ENCODE measurements at places on chromosomes 6 and 20.

DNA sequence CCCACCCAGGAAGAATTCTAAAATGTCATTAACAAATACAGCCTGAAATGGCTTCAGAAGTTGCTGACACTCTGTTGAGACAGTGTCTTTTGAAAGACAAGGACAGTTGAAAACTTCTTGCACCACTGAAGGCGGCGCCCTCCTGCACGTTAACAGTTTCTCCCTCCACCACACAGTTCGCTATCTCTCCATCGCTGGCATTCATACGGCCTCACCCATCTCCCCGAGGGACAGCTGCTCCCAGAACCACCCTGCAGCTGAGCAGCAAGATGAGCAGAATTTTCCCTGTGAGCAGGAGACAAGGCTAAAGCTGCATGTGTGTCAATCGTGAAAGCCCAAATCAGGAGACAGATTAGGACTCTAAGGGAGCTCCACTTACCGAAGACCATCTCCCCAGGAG is 113.3 kb downstream of the LY86 start:
- no peak for DNase-seq

DNA sequence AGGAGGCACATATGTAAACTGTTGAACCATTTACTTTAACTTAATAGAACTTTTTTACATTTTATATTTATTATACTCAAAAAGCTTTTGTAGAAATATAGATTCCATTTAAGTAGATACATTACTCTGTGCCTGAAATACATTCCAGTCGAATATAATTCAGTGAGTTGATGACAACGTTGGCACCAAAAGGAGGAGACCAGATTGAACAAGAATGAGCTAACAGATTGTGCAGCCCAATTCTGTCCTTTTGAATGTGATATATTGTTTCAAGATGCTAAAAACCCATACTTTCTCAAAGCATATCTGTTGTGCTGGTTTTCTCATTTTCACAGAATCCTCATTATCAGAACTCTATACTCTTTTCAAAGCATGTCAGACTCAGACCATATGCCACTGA is 147.4 kb upstream of the SIM1 start:
- DNase-seq = no peak

DNA sequence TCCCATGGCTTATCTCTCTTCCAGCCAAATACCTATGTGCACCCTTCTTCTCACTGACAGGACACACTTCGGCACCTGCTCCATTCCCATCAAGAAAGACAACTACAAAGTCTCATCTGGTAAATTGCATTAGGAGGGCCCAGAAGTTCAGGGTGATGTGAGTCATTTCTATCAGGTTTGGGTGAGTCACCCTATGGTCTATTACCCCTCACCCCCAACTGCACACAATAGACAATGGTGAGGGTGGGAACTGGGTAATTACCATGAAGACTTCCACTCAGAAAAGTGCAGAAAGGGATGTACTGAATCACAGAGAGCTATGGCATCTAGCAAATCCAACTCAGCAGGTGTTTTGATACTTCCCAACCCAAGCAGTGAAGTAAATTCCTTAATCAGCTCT is 54.8 kb downstream of the OPN5 start:
- DNase-seq = no peak

GRCh38 chr6:19538096-19538495 is 299.1 kb upstream of the ID4 start:
- DNase-seq = peak; percentile 60

DNA sequence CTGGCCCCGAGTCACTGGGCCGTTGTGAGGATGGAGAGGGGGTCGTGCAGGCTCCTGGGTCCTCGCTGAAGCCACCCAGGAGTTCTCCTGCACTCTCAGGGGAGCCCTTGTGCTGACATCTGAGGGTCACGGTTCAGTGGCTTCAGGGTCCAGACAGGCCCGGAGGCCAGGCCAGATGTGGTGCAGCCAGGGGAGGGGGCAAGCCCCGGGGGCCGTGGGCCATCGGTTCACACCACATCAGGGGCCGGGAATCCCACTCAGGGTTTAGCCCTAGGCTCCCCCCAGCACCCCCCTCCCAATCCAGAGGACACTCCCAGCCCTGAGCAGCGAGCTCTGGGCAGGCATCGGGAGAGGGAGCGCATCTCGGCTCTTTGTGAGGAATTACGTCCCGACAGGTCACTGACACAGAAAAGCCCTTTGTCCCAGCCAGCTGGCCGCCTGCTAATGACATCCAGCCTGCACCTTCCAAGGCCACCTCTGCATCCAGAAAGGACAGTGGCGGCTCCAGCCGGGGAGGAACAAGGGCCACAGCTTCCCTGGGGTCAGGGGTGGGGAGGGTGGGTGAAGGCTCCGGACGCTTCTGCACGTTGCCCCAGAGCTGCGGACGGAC is 6.4 kb upstream of the CHRNA4 start:
- no peak for DNase-seq

GRCh38 chr20:12264711-12265110 is 347.0 kb downstream of the BTBD3 start:
- no peak for DNase-seq

- no peak for DNase-seq
These were observed 2.4 kb upstream of the TNXB start for GRCh38 chr6:32111424-32112066.

DNA sequence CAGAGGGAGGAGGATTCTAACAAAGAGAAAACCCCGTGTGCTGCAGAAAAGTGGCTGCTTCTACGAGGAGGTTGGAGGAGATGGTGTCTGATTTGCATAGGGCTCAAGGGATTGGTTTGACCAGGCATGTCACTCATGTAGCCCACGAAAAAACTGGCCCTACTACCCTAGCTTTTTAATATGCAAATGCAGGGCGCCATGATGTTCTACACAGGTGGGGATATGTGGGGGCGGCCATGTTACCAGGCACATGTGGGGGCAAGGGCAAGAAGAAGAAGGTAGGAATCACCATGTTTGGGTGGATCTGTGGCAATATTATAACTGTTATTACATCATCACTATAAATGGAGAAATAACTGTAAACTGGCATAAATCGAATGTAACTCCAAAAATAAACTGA is 9.9 kb downstream of the KIAA1755 start:
- DNase-seq = no peak

- DNase-seq = no peak
These were observed 9.4 kb upstream of the COMMD7 start for GRCh38 chr20:32752458-32753250.

DNA sequence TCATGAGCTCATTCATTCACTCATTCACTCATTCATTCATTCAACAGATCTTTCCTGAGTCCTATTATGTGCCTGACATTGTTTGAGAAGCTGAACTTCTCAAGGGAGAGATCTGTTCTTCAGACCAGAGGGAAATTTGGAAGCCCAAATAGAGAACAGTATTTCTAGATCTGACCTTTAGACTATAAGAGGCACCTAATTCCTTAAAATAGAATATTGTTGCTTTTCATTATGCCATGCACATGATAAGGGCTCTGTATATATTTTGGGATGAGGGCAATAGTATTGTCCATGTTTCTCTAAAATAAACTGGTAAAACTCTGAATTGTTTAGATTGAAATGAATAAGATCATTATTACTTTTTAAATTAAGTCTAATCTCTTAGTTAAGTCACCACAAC is 18.6 kb upstream of the DSP start:
- no peak for DNase-seq

GRCh38 chr6:38259736-38260135 is 380.0 kb downstream of the BTBD9 start:
- DNase-seq = no peak

- no peak for DNase-seq
These were observed 1.1 kb downstream of the PTCHD4 start for GRCh38 chr6:48109944-48110343.

- no peak for DNase-seq
These were observed 164.4 kb upstream of the JARID2 start for GRCh38 chr6:15081447-15081846.

GRCh38 chr20:18144541-18145099 is 7.0 kb downstream of the KAT14 start:
- DNase-seq = no peak

DNA sequence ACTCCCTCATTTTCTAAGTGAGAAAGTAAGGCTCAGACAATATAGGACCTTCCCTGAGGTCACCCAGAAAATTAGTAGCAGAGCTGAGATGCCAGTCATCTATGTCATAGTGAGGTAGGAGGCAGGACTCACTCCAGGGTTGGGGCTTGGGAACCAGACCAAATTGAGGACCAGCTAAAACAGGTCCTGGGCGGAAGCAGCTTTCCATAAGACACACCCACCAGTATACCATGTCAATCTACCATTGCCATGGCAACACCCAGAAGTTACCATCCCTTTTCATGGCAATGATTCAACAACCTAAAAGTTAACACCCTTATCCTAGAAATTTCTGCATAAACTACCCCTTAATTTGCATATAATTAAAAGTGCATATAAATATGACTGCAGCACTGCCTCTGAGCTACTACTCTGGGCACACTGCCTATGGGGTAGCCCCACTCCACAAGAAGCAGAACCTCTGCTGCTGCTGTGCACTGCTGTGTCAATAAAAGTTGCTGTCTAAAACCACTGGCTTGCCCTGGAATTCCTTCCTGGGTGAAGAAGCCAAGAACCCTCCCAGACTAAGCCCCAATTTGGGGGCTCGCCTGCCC is 30.3 kb upstream of the OCSTAMP start:
- DNase-seq = no peak

DNA sequence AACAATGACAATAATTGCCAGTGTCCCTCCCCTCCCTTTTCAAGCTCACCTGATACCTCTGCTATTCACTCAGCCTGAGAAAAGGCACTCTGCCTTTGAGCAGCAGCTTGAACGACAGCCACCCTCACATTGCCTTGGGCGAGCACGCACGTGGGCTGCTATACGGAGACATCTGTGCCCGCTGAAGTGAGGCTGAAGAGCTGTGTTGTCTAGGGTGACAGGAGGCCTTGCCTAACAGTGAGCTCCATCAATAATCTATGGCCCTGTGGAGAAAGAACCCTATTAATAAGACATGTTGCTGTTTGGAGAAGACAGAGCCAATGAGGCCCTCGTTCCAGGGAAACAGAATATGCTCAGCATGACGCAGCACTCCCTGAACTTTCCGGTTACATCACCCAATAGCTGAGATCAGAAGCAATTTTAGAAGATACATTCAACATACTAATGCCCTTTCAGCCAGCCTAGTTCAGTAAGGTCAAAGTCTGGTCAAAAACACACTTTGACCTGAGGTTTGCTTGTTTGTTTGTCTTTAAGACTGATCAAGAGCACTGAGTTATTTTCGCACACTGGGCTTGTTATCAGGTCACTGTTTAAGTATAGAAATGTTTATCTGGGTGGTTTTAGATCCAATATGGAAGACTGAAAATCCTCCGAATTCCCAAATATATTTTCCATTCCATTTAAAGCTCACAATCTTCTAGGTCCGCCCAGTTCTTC is 30.6 kb downstream of the RBM24 start:
- DNase-seq = peak; percentile 12

DNA sequence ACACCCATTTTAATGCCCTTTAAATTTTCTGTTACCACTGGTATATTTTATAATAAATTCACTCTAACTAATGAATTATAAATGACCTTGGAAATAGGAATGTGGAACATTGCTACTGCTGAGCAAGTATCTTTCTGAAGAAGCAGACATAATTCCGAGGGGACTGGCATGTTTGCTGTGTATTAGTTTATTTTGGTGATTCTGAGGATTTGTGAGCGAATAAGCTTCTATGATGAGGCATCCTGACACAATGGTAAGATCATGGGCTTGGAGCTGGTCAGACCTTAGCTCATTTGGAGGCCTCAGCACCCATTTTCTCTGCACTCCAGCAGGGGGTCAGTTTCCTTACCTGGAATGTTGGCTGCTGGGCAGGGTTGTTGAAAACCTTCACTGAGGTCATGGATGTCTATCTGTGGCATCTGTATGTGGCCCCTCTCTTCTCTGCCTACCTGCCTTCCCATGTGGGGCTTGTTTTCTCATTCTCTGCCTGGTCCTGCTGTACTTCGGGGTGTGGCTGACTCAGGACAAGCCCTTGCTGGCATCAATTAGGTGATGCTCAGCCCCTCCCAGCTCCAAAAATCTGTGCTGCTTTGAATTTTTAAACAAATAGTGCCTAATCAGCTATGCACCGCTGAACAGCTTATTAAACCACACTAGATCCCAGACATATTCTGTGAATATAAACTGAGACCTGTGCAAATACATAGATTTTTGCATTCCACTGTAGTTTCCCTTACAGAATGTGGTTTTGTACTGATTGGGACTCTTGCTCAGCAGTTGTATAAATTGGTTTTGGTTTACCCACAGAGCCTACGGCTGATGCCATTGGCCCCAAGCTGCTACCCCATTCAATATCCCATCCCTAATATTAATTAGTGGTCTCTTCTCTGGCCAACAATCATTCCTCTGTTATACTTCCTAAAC is 10.7 kb downstream of the ARID1B start:
- DNase-seq = no peak

- DNase-seq = no peak
These were observed 930.8 kb downstream of the TFAP2A start for GRCh38 chr6:9484091-9484490.

GRCh38 chr6:47934023-47934422 is 152.2 kb downstream of the OPN5 start:
- DNase-seq = no peak

DNA sequence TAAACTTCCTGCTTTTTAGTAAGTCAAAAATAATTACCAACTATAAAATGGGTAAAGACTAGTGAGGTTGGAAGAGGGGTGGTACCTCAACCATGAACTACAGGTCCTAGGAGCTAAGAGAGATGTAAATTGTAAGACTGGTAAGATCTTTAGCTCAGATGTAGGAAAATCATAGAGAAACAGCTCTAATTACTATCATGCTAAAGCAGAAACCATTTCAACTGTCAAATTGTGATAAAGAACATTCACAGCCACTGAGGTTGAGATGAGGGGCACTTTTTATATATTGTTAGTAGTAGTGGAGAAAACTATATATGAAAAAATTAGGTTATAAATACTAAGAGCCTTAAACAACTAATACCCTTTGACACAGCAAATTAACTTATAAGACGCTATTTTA is 20.0 kb downstream of the CDK19 start:
- DNase-seq = no peak

Data from left kidney (tissue), 8 donors.